ENCODE measurements at places on chromosomes 7 and 10.
A peak's percentile ranks its signal among the peaks of the same experiment; 100 is the strongest.

DNA sequence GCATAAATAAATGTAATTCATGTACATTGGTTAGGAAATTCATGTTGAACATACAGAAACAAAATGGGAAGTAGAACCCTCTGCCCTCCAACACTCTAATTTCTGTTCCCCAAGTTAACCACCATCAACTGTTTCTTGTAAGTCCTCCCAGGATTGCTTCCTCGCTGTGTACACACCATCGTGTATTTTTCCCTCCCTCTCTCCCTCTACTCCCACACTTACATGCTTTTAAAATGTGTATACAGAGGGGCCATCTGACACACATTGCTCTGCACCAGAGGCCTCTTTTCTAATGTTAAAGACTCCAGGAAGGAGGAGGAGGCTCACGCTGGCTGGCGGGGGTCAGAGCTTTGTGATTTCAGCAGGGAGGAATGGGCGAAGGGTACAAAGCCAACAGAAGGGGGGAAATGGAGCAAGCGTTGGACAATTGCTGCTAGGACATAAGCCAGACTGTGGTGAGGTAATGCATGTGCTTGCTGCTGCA lies 1.9 kb upstream of the EPHA1 start:
- no peak for DNase-seq

- DNase-seq: no peak
These were observed 136.7 kb downstream of the NEURL1 start for GRCh38 chr10:103630156-103630555.

DNA sequence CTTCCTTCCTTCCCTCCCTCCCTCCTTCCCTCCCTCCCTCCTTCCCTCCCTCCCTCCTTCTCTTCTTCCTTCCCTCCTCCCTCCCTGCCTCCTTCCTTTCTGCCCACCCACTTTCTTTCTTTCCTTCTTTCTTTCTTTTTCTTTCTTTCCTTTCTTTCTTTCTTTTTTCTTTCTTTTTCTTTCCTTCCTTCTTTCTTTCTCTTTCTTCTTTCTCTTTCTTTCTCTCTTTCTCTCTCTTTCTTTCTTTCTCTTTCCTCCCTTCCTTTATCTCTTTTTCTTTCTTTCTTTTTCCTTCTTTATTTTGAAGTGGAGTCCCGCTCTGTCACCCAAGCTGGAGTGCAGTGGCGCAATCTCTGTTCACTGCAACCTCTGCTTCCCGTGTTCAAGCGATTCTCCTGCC lies 33.7 kb upstream of the GTF2IRD1 start:
- no peak for DNase-seq

GRCh38 chr10:27504808-27505460 lies 830 bp downstream of the RAB18 start:
- no peak for DNase-seq

- no peak for DNase-seq
These were observed 18.6 kb upstream of the IFIT2 start for GRCh38 chr10:89283025-89283935.

DNA sequence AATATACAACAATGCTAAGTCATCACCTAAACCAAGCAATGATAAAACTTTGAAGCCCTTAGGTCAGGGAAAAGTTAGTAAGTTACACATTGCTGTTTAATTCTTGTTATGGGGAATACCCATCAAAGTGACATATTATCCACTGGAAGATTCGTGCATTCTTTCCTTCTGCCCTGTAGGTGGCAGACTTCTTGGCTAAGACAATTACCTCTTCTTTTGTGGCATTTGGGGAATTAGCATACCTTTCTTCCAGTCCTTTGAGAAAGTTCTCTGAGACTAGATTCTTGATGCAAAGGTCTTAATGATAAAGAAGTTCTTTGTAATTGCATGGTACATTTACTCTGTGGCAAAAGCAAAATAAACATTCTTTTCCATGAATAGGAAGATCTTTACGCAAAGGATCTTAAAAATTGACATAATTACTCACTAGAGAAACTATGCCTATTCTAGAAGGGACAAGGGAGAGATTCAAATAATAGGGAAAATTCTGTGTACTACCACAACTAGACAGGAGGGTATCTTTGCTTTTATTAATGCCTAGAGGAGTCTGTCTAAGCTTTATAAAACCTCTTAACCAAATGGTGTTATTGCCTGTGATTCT lies 395.9 kb downstream of the GRM8 start:
- DNase-seq: no peak

DNA sequence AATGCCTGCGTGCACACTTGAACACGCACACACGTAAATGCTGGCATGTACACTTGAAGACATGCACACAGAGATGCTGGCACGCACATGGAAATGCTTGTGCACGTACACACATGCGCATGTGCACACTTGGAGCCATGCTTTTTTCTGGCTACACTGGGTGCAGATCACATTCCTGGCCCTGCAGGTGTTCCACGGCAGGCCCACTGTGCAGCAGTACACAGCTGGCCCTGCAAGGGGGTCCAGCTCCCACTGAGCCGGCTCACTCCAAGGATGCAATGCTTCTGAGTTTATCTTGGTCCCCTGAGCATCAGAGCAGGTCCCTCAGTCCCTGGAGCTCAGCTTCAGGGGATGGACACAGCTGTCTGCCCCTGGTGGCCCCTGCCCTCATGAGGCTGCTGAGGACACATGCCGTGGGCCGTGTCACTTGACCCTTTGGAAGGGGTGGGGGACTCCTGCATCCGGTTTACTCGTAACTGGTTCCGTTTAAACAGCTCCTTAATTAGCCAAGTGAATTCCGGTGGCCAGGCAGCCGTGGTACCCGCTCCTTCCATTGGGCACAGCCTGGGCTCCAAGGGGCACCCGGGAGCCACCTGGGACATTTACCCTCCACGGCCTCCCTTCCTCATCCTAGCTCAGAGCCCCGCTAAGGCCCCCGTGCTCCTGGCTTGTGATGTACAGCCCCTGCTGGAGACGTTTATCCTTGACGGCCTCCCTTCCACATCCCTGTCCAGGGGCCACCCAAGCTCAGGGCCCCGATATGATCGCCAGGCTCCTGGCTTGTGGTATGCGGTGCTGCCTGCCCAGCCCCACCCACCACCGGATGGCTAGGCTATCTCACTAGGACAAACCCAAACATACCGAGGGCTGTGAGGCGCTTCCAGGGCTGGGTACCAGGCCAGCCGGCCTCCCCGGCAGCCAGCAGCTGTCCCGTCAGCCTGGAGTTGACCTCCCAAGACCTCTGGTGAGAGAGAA lies 39.5 kb upstream of the DPYSL4 start:
- DNase-seq: no peak

- DNase-seq: no peak
These were observed 115.2 kb downstream of the HIP1 start for GRCh38 chr7:75623390-75624133.

- no peak for DNase-seq
These were observed 4.6 kb upstream of the SMARCD3 start for GRCh38 chr7:151252961-151253711.

GRCh38 chr7:33640741-33641140 lies 264.6 kb upstream of the BMPER start:
- no peak for DNase-seq

DNA sequence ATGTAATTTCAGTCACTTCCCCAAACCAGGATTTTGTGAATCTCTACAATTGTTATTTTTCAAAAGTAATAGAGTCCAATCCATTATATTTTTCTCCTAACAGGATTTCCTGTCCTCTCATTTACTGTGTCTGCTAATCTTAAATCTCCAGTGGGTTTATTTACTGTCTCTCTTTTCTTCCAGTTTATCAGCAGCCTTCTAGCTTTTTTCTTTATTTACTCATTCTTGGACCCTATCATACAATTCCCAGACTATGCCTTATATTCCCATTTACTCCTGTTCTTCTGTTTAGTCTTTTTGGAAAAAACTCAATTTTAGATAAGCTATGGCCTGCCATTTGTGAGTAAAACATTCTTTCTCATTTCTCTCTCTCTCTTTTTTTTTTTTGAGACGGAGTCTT lies 94.7 kb downstream of the STK31 start:
- DNase-seq: no peak

- DNase-seq: no peak
These were observed 1.8 kb upstream of the CCDC6 start for GRCh38 chr10:59907918-59908807.

DNA sequence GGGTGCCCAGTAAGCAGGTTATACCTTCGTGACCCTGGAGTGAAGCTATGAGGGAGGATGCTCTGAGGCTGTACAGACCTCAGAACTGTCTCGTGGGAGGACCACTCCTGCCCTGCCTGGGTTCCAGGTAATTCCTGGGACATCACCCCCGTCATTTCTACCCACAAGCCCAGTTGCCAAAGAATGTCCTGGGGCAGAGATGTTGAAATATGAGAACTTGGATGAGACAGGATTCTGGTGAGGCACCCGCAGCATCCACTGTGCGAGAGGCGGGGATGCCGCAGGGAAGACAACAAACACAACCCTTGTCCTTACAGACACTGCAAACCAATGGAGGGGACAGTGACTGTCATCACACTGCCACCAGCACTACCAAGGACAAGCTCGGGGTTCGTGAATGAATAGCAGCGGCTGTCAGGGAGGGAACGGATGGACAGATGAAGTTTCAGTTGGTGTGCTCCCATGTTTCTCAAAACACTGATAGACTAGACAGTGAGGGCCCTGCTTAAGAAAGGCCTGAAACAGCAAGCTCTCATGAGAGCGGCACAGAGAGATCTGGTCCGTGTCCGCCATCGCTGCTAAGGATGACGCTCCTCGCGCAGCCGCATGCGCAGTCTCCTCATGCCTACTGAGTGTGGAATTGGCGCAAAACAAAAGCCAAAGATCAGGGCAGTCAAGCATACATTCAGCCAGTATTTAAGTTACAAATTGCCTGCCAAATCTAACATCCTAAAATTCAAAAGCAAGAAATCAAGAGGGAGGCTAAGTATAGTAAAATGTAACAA lies 82.0 kb upstream of the RHEB start:
- no peak for DNase-seq

DNA sequence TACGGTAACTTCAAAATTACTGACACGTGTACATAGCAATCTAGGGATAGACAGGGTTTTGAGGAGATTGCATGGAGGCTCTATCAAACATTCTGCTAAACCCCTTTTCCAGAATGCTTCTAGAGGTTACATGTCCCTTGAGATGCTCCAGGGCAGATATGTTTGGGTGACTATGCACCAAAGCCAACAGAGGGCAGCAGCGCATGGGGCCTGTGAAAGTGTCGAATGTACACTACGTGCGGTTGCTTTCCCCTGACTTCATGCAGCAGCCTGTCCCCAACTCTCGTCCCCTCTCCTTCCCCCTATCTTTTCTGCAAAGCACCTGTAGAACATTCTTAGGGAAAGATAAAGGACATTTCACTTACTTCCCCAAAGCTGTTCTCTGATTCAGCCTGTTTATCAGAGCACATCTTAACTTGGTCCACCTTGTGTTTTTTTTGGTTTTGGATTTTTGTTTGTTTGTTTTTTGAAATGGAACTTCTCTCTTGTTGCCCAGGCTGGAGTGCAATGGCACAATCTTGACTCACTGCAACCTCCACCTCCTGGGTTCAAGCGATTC lies 90.2 kb downstream of the UBE3C start:
- DNase-seq: no peak

DNA sequence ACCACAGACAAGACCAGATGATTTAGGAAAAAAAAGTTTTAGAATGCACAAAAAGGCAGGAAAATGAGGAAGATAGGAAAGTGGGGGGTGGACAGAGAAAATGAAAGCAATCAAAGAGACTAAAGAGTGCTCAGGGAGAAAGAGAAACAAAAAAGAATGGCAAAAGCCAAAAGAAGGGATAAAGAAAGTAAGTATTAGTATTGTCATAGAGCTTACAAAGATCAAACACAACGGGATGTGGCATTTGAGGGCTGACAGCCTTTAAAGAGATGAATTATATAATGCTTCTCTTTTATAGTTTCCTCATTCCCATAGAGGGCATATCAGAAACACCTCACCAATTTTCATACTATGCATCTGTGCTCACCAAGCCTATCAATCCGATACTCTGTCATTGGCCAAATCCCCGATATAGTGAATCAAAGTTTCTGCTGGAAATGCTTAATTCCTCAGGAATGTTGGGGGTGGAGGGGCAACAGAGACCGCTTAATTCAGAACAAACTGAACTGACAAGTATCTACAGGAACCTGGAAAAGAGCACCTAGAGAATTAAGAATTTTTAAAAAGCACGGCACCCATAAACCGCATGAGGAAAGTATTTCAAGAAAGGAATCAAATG lies 2.7 kb downstream of the COG5 start:
- no peak for DNase-seq

GRCh38 chr7:120395526-120396019 lies 122.6 kb downstream of the KCND2 start:
- DNase-seq: peak; percentile 50

- DNase-seq: no peak
These were observed 82.5 kb upstream of the TMEM72 start for GRCh38 chr10:44828508-44829142.

DNA sequence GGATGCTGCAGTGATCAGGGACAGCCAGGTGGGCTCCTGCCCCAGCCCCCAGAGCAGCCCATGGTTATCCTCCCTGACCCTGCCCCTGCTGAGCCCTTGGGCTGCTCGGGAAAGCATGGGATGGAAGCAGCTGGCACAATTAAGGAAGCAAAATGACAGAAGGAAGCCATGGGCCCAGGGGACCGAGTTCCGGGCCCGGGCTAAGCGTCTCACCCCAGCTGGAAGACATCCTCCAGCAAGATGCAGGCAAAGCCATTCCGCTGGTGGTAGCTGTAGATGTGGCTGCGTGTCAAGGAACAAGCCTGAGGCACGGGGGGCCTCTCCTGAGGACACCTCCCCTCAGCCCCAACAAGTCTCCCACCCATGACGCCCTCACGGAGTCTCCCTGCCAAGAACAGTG lies 1.1 kb downstream of the ATG9B start:
- DNase-seq: no peak

DNA sequence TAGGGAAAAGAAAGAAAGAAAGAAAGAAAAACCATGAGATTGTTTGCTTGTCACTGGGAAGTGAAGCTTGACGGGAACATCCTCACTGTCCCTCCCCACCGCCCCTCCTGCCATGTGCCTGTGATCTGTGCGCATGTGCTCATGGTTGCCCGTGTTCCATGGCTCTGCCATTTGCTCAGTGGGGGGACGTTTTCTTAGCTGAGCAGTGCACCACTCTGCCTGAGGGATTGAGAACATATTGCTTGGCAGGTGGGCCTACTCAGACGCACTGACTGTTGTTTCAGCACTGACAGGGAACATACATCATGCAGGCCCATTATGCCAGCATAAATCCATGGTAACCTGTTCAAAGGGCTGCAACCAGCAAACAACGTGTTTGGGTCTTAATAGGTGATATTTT lies 747.9 kb upstream of the GALNT17 start:
- DNase-seq: no peak

DNA sequence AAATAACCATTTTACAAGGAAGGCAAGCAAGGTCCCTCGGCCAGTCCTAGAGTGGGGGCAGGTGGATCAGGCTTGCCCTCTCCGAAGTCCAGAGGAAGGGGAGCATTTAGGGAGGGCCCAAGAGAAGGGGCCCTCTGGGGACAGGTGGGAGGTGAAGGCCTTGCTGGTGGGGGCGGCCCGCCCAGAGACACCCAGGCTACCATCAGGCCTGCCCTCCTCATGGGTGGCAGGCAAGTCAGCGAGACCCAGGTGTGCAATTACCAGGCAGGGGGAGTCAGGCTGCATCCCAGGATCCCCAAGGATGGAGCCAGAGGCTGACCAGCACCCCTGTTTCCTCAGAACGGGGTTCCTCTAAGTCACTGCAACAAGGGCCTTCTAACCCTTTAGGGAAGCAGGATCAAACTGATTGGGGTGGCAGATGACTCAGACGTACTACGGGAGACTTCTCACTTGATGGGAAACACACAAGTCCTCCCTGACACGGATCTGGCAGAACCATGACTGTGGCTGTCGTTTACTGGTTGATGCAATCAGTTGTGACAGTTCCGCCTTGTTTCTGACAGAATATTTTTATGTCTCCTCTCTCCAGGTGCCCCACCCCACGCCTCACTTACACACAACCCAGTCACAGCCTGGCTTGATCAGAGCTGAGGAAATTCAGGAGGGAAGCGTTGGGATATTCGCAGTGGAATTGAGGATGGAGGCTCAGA lies 8.2 kb downstream of the LOXL4 start:
- DNase-seq: no peak
